ENCODE measurements at places on chromosomes 7 and 10.

DNA sequence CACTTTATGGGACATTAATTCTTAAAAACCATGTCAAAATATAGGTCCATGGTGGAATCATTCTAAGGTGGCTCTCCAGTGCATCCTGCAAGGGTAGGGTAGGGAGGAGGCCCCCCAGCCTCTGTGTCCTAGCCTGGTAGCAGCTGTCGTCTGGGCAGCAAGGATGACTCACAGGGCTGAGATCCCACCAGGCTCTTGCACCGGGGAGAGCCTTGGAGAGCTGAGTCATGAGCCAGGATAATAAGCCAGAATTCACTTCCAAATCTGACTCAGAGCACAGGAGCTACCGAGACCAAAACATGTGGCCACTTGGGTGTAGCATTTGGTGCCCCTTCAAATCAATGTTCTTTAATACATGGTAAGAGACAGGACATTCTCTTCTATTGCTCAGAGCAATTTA, 298.5 kb downstream of the NEBL start:
- no peak for DNase-seq

DNA sequence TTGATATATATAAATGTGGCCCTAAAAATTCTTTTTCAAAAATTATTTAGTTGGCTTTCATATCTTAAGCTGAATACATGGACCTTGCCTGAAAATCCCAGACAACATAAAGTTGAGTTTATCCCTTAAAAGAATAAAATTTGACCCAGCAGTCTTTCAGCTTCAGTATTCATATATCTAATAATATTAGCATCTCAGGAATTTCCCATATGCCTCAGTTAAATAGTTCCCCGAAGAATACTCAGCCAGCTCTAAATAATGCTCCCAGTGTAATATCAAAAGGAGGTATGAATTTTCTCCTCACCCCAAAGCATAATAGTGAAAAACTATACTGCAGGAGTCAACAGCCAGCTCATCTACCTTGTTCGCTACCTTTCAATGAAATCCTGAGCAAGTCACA, 145.9 kb downstream of the CTNNA3 start:
- no peak for DNase-seq

DNA sequence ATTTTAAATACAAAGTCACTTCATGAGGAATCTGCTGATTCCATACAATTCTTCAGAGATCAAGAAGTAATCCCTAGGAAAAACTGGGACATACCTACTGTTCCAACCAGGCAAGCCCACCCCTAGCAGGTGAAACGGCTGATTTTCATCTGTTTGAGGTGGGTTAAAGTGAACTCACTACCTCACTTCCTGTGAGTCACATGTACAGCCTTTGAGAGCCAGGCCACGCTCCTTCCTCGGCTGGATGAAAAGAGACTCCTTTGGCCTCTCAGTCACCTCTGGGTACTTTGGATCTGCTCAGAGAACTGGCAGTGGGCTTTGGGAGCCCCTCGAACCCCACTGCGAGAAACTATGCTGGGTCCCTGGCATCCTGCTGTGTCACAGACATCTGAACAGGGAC, 68.2 kb downstream of the CHST15 start:
- DNase-seq, result no peak

DNA sequence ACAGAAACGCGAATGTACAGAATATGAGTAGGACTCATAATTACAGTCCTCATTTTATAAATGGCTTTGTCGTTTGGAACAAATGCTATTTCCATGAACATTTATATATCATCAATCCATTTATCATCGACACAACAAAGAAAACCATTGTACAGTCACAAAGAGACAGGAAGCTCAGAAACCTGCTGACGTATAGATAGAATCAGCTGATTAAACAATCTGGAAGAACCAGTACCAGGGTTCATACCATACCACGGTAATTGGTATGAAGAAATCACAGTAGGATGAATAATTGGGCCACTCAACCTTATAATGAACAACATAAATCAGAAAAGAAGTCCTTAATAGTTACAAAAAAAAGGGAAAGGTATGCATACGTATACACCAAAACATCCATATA, 295.0 kb downstream of the PARD3 start:
- no peak for DNase-seq

- no peak for DNase-seq
Measured at GRCh38 chr10:99661377-99661763, 2.1 kb downstream of the ENTPD7 start.

- no peak for DNase-seq
Measured at GRCh38 chr7:16695621-16696237, 49.7 kb downstream of the BZW2 start.

DNA sequence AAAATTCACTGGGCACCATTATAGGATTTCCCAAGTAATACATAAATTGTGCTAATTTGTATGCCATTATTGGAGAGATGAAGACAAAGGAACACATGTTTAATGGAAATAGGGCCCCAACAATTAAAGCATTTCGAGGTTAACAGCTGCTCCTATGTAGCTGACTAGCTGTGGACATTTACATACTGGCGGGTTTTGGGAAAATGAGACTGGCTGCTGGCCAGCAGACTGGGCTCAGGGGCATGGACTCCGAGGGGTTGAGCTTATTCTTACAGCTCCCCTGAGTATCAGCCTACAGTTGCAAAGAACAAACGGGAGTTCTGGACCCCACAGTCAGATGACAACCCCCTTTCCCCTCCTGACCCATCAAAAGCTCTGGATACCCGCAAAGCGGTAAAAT, 91.9 kb upstream of the MYO3A start:
- no peak for DNase-seq

GRCh38 chr7:88969167-88969566, 173.6 kb upstream of the TEX47 start:
- no peak for DNase-seq

DNA sequence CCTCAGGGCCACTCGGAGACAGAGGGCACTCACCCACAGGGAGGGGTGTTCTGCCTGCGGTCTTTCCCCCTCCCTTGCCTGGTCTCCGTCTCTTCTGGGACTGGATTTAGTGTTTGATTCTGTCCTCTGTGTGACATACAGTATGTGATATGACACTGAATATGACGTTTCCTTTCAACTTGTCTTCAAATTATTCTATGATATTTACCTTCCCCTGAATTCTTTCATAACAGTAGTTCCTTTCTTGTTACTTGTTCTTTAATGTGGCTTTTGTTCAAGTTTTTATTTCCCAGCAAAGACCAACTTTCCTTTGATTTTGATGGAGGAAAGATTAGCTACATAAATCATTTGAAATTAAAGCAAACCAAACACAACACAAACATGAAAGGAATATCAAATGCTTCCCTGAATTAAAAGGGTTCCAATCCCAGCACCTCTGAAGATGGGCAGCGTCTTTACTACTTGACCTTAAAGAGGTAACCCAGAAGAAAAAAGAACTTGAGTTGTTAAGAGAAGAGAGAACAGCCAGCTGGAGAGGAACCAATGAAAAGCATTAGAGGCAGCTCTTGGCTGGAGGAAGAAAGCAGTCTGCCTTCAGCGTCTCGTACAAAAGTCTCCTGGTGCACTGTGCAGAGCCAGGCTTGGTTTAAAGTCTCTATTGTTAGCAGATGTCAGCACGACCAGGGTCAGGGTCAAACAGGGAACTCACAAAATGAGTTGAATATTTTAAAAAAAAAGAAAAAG, 18.3 kb upstream of the RHEB start:
- no peak for DNase-seq

- DNase-seq, result no peak
Measured at GRCh38 chr10:49047128-49047639, 68.1 kb downstream of the VSTM4 start.

- no peak for DNase-seq
Measured at GRCh38 chr7:3893151-3893788, 592.2 kb downstream of the SDK1 start.

- DNase-seq, result no peak
Measured at GRCh38 chr7:45685619-45686240, 111.6 kb downstream of the ADCY1 start.

DNA sequence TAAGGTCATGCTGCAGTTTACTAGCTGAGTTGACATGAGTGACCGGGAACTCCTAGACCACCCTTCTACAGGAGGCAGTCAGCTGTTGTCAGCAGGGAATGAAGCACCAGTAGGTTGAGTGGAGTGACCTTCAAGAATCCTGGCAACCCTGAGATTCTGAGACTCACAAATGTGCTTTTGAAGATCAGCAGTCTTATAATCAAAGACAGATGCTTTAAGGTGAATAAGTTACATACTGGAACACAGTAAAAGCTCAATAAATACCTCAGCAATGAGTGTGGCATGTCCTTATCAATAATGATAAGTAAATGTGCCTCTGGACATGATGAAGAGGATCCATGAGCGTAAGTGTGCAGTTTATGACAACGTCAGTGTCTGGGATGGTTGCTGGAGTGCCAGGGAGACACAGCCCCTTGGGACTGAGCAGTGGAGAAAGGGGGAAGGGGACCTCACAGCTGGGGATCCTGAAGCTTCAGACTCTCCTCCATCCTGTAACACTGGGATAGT, 11.9 kb upstream of the OR6V1 start:
- no peak for DNase-seq

GRCh38 chr7:106023369-106024322, 60.6 kb downstream of the CDHR3 start:
- no peak for DNase-seq

GRCh38 chr10:114405011-114405350, 679 bp upstream of the AFAP1L2 start:
- DNase-seq, result no peak

GRCh38 chr7:17298840-17299482, 509 bp downstream of the AHR start:
- DNase-seq, result peak; percentile 51

- no peak for DNase-seq
Measured at GRCh38 chr7:117164620-117165019, 158.2 kb downstream of the WNT2 start.

DNA sequence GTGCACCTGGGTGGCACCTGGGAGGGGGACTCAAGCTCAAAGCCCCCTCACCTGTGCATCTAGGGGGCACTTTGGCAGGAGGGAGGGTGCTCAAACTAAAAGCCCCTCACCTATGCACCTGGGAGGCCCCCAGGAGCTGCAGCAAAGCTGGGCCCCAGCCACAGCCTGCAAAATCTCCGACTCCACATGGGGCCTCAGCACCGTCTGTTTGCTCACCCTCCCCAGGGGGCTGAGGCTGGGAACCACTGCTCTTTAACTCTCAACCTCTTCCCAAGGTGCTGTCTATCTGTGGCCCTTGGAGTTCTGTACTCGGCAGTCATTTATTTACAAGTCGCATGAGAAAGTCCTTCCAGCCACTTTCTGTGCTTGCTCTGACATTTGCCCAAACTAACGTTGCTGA, 458.4 kb downstream of the DNAJB6 start:
- no peak for DNase-seq

DNA sequence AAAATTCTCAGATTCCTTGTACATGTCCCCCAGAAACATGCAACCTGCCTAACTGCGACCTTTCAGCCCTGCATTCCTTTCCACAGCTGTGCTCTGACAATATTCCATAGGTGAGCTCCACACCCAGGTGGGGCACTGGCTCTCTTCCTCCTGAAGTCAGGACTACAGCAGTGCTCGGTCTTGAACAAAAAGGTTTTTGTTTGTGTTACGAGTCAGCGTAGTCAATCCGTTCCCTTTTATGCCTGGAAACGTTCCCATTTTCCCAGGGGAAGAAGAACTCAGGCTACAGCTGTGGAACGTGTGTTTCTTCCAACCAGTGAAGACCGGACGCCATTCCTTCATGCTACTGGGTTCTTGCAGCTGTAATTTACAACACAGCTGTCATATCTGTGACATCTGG, 52.4 kb upstream of the PFKP start:
- DNase-seq, result no peak

DNA sequence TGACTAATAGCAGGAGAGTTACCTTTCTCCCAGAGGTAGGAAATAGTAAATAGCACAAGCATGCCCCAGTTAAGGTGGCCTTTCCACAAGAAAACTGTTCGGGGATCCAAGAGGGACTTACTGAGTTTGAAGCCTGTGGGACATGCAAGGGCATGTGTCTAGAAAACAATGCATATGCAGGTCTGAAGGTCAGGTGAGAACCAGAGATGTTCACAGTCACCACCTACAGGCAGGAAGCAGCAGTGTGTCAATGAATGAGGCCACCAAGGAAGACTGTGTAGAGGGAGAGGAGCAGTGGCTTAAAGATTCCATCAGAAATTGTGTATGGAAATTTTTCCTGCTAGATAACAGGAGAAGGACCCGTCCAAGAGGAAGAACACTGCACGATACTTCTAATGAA, 66.0 kb downstream of the CALD1 start:
- DNase-seq, result no peak

- DNase-seq, result no peak
Measured at GRCh38 chr7:26280097-26280496, 11.6 kb upstream of the SNX10 start.

DNA sequence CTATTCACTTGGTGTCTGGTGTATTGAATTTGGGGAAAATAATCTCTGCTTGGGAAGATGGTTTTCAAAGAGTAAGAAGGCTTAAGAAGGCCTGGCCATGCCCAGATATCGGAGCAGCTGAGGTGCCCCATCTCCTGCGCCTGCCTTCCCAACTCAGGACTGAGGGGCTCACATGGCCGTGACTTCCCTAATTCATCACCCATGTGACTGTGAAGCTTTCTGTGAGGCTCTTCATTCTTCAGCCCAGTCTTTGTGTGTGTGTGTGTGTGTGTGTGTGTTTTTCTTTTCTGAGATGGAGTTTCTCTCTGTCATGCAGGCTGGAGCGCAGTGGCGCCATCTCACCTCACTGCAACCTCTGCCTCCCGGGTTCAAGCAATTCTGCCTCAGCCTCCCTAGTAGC, 53.2 kb downstream of the PROSER2 start:
- no peak for DNase-seq

DNA sequence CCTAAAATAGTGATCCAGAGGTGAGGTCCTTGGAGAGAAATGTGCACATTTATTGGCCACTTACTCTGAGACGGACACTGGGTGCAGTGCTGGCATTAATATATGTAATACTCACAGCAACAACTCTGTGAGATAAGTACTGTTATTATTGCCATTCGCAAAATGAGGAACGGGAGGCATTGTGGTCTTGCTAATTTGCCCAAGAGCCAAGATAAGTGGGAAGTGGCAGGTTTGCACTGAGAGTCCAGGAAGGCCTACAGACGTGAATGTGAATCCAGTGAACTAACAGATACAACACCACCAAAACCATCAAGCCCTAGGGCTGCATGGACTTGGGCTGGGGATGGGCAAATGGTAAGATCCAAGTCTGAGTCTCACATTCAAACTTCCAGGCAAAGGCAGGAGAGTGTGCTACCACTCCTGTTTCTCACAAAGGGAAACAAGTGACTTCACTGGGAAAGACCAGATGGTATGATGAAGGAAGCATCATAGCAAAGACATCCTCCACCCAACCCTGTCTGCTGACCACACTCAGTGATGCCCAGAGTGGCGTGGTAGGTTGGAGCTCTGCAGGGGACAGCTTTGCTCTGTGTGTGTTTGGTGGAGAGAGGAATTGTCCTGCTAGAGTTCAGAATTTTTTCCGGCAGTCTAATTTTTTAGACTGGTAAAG, 19.2 kb downstream of the TMEM273 start:
- no peak for DNase-seq

- peak; percentile 88 for DNase-seq
Measured at GRCh38 chr7:43648473-43649406, 65.8 kb downstream of the STK17A start.

DNA sequence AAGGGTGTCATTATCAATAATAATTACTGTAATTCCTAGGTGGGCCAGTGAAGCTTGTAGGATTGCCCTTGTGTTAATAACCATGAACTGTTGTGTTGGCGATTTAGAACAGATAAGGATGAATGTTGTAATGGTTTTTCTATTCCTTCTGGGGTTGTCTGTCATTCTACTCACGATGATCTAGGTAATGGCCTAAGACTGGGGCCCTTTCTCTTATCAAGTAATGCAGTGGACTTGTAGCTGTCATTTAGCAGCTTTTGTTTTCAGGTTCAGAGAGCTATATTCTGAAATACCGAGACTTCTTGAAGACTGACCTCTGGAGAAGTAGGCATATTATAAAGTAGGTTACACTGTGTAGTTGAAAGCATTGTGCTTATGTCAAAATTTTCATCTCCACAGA, 110.2 kb downstream of the TAF3 start:
- no peak for DNase-seq
